GM23248 (cell line): ENCODE measurements at places on chromosomes 16 and 17. TPM values are rescaled to one million over a fixed set of nuclear protein-coding genes. Genes with fewer than 3 reads are reported as not detected.

Gene SGCA
- total RNA-seq: 1.6 TPM in 1 of 2 replicates, not detected in the other

Gene KRT9
- total RNA-seq: not detected in 2 replicates

Gene KRT27
- total RNA-seq: not detected in 2 replicates

Gene KRTAP9-3
- total RNA-seq: not detected in 2 replicates

GRCh38 chr17:38733982-38734973 lies 4.1 kb downstream of the CISD3 start:
- no peak for DNase-seq

DNA sequence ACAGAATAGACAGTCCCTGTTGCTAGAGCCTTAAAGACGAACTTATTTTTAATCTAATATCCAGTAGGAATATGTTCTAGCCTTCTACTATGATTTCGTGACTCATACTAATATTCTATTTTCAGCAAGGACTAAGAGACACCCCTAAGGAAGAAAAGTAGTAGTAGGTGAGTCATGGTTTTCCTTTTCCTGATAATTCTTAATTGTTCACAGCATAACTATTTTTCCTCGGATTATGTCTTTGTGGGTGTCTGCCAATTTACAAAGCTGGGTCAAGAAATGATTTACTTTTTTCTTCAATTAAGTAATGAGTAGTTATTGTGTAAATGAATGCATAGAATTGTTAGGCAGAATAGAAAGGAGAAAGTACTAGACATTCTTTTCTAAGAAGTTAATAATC lies 292.2 kb downstream of the TOX3 start:
- no peak for DNase-seq

GRCh38 chr16:29915590-29916247 lies 10.3 kb downstream of the KCTD13 start:
- DNase-seq: no peak

DNA sequence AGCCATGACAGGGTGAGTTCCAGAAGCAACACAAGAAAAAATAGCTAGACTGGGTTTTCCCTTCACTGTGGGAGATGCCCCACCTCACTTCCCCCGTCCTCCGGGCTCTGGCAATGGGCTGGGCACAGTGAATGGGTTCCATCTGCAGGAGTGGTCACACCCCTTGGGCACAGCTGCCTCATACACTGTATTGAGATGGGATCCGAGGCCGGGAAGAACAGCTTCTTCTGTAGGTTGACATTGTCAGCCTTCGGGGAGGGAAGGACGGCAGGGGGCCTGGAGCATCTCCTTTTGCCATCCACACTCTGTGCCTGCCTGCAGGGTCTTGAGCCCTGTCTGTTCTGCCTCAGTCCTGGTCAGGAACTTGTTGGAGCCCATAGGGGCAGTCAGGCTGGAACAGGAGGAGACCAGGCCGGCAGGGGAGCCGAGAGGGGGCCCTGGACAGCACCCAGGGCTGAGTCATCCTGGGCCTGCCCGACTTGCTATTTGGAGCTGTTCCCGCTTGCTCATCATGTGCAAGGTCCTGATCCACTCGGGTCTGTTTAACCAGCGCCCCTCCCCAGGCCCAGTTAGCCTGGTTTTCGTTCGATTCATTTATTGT lies 286.7 kb downstream of the SEC14L1 start:
- peak; percentile 94 for DNase-seq

- DNase-seq: peak; percentile 31
Observed at GRCh38 chr17:7440113-7440833, 961 bp downstream of the FGF11 start.

GRCh38 chr17:76547183-76547641 lies 7.4 kb downstream of the PRCD start:
- DNase-seq: peak; percentile 77

DNA sequence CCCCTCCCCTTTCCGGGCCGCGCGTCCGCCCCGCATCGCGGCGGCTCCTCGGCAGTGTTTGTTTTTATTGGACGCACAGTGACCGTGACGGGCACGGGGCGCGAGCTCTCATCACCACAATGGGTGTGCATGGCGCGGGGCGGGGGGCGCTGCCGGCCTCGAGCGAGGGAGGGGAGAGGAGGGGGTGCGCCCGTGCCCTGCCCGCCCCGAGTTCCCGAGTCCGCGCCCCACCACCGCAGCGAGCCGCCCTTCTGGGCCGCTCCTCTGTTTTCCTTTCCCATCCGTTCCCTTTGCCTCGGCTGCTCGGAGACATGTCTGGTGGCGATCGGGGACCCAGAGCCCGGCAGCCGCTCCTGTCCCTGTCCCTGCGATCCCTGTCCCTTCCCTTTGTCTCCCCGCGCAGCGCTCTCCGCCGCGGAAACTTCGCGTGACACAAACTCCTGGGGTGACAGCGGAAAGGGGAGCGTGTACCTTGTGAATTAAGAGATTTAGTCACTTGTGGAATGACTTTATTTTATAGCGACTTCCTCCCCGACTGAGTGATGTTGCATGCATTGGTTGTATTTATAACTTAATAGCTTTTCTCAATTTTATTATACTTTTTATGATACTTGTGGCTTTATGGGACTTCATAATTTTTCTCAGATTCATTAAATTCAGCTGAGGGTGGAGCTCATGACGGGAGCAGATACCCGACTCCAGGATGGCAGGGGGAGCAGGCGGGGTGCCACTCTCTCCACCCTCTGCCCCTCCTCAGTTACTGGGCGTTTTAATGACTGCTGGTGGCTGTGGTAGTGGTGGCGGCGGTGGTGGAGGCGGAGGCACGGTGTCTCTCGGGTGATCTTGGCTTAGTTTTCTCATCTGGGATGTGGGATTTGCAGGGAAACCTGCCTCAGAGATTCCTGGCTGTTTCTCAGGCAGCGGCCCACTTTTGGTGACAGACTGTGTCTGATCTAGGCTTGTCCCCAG lies 40.8 kb downstream of the MRM1 start:
- peak; percentile 22 for DNase-seq

DNA sequence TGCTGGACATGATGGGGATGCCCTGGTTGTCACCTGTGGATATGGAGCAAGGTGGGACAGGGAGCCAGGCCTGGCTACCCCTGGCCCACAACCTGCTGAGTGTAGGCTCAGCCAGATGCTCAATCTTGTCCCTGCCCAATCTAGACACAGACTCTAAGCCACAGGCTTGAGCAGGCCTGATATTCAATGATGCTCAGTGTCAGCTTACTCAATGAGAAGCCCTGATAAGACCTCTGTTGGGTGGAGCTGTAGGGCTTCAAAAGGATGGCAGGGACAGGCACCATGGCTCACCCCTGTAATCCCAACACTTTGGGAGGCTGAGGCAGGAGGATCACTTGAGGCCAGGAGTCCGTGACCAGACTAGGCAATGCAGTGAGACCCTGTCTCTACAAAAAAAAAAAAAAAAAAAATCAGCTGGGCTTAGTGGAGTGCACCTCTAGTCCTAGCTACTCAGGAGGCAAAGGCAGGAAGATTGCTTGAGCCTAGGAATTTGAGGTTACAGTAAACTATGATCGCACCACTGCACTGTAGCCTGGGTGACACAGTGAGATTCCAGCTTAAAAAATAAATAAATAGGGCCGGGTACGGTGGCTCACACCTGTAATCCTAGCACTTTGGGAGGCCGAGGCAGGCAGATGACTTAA lies 3.4 kb downstream of the LCAT start:
- no peak for DNase-seq

GRCh38 chr16:79089735-79090284 lies 510.7 kb downstream of the MAF start:
- DNase-seq: no peak
